ENCODE measurements at places on chromosomes 13 and 19.

DNA sequence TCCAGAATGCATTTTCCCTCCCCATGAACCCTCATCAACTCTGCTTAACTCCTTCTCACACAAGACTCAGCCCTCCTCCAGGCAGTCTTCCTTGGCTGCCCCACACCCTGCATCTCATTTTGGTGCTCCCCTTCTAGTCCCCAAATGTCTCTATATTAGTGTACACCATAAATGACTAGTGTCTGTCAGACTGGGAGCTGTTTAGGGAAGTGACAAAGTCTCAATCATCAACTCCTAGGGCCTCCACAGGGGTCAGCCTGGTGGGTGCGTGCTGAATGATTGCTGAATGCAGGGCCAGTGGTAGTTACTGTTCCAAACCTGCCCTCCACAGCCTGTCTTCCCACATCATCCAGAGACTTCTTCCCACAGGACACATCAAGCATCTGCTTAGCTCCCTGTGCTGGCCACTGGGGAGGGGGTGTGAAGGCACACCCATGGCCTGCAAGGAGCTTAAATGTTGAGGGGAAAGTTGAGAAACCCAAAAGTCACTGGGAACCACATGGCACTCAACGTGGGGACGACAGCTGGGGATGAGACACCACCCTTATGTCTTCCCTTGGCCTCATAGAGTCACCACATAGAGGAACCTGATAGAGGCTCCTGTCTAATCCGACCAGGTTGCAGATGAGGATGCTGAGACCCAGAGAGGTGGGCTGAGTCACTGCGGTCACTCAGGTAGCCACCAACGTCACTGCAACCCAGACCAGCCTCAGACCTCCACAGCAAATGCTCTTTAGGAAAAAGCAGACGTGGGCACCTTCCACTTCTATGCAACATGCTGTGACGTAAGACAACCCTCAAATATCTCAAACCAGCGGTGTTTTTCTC lies 79.3 kb upstream of the TM9SF2 start:
- DNase-seq: no peak

DNA sequence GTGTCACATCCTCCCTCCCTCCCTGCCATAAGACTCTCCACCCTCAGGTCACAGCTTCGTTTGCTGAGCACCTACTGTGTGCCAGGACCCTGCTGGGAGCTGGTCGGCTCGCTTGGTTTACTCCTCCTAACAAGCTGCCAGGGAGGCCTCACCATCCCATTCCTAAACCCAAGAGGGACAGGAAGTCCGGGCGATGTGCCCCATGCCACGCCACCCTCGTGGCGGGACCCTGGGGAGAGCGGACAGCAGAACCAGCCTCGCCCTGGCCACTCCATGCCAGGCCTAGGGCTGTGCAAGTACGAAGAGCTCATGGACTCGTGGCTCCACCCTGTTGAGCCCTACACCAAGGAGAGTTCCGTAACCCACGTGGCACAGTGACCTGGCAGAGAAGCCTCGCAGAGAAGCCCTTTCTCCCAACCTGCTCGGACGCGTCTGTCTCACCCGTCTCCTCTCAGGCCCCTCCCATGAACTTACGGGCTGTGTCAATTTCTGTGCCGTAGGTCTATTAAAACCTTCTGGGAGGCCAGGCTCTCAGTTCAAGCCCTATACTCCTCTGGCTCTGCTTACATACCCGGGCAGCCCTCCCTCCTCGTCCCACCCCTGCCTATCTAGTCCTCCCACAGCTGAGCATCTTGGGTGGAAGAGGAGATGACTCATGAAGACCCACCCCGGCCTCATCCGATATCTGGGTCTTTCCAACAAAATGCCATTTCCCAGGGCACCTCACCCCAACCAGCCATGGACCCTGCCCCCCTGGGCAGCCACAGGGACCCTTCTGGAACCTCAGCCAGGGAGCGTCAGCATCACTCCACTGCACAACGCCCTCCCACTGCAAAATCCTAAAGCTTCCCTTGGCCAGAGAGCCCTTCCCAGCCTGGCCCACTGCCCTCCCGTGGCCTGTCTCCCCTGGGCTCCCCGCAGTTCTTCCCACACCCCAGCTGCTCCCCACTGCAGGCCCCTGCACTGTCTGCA lies 2.6 kb downstream of the UBXN6 start:
- no peak for DNase-seq

DNA sequence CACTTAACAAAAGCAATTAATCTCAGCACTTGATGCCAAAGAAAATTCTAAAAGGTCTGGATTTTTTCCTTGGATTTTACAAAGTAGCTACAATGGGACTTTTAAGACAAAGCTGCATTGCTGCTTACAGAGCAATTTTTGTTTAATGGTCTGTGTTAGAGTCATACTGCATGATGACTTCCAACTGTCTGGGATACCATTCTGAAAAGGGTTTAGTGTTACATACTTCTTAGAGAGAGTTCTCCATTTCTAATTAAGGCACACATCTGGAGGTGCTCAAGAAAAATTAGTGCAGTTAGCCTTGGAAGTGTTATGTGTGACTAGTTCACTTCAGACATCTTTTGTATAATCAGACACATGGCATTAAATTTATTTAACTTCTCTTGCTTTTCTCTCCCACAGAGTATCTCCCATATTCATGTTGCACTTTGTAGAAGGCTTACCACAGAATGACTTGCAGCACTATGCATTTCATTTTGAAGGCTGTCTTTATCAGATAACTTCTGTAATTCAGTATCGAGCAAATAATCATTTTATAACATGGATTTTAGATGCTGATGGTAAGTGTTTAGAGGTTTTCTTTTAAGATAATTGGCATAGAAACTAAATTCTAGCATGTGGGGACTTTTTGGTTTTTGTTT lies 35.1 kb downstream of the USPL1 start:
- no peak for DNase-seq

DNA sequence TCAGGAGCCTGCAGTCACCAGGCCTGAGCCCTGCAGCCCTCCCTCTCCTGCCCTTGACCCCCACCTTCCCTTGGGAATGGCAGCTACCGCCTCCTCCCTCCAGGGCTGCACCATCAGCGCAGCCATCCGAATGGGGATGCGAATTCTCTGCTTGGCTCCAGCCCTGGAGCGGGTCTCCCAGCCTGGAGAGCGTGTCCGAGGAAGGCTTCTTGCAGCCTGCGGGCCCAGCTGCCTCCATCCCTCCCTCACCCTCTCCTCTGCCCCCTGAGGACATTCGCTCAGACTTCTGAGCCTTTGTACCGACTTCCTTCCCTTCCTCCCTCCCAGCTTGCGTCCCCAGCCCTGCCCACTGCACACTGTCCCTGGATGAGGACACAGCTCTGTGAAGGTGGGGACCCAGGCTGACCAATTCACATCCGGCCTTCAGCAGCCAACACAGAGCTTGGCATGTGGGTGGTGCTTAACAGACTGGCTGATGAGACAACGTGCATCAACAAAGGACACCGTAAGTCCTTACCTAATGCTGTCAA lies 6.0 kb upstream of the NKPD1 start:
- no peak for DNase-seq

DNA sequence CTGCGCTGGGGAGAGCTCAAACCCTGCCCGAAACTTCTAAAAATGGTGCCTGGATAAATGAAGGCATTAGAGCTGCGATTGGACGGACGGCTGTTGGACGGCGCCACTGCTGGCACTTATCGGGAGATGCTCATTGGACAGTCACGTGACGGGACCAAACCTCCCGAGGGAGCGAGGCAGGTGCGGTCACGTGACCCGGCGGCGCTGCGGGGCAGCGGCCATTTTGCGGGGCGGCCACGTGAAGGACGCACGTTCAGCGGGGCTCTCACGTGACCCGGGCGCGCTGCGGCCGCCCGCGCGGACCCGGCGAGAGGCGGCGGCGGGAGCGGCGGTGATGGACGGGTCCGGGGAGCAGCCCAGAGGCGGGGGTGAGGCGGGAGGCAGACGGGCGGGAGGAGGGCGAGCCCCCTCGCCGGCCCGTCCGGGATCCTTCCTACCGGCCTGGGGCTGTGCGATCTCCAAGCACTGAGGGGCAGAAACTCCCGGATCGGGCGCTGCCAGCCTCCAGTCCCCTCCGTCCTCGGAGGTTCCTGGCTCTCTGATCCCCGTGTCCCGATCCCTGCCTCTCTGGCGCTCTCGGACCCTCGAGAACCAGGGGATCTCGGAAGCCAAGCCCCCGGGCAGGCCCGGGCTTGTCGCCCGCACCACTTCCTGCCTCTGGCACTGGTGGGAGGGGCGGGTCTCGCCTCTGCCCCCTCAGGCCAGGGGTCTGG lies at the start of gene BAX:
Gene BAX (plus strand): TSS at position 281 of the 713 bp plus-strand sequence. CDS start 54 bp downstream, at position 335.
- DNase-seq: peak; percentile 48

DNA sequence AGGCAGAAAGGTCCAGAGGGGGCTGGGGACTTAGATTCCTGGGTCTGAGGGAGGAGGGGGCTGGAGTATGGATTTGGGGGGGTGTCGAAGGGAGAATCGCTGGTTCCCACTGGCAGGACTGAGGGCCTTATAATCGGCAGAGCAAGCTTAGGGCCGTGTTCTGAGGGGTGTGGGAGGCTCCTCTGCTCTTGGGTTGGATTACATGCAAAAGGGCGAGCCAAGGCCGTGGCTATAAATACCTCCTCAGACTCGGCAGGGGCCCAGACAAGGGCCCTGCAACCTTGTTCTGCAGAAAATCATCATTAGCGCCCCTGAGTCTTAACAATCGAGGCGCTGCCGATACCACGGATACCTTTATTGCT lies 707 bp upstream of the MAMSTR start:
- no peak for DNase-seq

DNA sequence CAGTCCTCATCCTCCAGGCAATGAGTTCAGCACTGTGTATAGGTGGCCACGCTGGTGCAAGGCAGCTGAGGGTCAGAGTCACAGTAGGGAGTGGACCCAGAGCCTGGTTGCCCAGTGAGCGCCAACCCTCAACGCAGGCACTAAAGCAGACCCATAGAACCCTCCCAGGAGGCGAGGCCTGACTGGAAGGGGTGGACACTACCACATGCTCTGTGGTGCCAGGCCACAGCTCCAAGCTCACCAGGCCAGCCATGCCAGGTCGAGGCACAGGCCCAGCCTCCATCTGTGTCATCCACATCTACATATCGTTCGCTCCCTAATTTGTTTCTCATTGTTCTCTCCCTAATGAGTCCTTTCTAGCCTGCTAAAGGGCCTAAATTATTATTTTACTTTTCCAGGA lies 165.8 kb upstream of the GPR12 start:
- DNase-seq: no peak

DNA sequence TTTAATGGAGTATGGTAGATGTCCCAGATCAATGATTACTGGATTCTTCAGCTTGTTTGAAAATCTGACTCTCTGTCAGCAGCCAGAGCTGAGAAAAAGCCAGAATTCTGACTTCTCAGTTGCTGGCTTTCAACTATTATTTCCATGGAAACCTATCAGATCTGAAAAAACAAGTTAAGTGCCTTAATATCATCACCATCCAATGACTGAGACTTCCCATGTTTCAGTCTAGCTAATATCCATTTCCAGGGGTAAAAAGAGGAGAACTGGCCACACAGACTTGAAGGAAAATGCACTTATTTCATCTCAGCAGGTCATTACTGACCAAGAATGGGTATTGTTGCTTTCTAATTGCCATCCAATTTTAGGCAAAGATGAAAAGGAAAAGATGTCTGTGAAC lies 75.2 kb downstream of the TNFSF11 start:
- DNase-seq: no peak

GRCh38 chr19:27966390-27966816 lies 1246.5 kb downstream of the UQCRFS1 start:
- no peak for DNase-seq

GRCh38 chr13:41345914-41346589 lies 35.0 kb downstream of the NAA16 start:
- no peak for DNase-seq

DNA sequence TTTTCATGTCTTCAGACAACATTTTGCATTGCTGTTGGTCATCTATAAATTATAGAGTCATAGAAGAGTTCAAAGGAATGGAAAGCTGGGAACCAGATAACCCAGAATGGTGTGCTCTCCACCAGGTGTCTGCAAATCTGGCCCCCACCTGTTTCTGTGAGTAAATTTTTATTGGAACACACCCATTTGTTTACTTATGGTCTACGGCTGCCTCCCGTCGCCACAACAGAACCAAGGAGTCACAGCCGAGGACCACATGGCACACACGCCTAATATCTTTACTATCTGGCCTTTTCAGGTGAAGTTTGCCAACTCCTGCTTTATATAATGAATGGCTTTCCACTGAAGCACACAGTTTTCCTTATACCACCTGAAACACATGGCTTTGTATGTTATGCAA lies 58.2 kb downstream of the EFNB2 start:
- DNase-seq: no peak

GRCh38 chr13:62799931-62800436 lies 1384.3 kb upstream of the PCDH20 start:
- DNase-seq: no peak

DNA sequence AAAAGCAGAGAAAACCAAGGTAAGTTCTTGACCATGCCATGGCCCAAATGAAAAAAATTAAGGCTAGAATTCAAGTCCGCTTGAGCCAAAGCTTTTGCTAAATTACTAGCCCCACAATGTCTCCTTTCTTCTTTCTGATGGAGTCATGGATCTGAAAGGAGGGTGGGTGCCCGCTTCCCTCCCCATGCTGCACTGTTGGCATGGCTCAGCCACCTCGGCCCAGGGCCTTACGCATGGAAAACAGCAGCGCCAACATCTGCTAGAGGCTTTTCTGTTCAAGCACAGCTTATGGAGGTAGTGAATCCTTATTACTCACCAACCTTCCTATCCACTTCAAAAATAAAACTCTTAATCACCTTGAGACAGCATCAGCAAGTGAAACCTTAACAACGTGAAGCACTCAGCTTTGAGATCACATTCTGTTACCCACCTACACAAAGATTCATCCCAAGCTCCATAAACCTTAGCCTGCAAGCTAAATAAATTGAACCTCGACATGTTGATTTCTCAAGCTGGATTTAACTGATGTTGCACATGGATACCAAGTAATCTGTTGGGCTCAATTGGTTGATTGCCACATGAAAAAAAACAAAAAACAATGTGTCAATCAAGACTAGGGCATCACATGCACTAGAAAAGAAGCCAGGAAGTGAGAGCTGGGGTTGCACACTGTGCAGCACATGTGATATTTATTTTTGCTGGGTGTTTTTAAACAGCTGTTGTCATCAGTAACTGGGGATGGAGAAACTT lies 43.4 kb downstream of the TPT1 start:
- DNase-seq: no peak

DNA sequence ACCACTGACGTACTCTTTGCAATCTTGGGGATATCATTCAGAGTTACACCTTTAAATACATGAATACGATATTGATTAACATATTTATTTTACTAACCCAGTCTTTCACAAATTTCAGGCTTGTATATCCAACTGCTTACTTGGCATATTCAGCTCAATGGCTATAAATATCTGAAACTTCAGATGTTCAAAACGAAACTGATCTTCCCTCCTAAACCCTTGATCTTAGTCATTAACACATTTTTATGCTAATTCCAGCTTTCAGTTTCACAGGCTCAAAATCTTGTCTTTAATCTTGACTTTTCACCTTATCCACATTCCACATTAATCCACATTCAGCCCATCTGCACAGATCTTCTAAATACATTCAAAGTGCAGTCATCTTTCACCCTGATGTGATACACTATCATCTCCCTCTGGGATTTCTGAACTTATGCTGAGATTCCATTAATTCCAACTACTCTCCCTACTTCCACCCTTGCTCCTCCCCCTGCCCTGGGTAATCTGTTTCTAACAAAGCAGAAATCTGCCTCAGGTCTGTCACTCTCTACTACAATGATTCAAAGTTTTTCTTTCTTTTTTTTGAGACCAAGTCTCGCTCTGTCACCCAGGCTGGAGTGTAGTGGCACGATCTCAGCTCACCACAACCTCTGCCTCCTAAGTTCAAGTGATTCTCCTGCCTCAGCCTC lies 387.2 kb downstream of the GPC5 start:
- DNase-seq: no peak

All from esophagus squamous epithelium (tissue), 5 donors.